ENCODE measurements at places on chromosomes 12 and 14. TPM values are rescaled to one million over a fixed set of nuclear protein-coding genes. Genes with fewer than 3 reads are reported as not detected.
A peak's percentile ranks its signal among the peaks of the same experiment; 100 is the strongest.

The MYBPC1 gene
- not detected for total RNA-seq

GRCh38 chr14:54976316-54976715, 50.6 kb downstream of the WDHD1 start:
- peak; percentile 35 for DNase-seq

GRCh38 chr12:106580671-106581508, 1.9 kb upstream of the RFX4 start:
- DNase-seq: no peak

GRCh38 chr12:82132390-82132789, 225.8 kb downstream of the CCDC59 start:
- DNase-seq: no peak

GRCh38 chr12:101747697-101748096, 8.4 kb upstream of the SYCP3 start:
- DNase-seq: no peak

DNA sequence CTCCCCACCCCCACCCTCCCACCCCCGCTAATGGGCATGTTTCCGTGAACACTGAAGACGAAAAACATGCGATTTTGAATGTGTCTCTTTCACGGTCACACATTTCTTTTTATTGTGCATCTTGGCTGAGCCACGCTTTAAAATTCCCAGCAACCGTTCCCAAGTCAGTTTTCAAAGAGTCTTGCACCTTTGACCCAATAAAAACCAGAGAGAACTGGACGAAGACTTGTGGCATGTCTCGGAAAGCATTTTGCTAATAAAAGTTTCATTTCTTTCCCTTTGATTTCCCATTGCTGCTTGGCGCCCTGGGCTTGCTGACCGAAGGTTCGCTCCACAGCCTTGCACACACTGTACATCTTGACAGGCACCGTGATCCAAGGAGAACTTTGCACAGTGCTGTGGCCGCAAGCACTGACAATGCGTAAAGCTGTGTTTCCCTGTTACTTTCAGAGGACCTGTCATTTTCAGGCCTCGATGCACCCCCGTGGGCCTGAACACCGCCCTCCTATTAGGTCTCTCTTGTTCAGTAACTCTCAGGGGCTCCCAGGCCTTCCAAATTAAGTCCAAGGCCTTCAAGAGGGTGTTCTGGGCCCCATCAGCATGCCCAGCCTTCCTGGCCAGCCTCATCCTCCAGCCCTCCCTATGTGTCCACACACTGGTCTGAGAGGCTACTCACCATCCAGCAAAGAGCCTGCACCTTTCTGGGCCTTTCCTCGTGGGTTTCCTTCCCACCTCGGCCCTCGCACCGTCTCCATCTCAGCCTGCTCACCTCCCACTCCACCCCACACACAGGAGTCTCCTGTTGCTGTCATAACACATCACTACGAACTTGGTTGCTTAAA, 63.4 kb upstream of the DIO3 start:
- no peak for DNase-seq

Measured in H4 (cell line).